ENCODE measurements at places on chromosomes 4 and X.
A peak's percentile ranks its signal among the peaks of the same experiment; 100 is the strongest.

GRCh38 chr4:155524926-155525455, 141.7 kb upstream of the GUCY1A1 start:
- DNase-seq, result no peak

DNA sequence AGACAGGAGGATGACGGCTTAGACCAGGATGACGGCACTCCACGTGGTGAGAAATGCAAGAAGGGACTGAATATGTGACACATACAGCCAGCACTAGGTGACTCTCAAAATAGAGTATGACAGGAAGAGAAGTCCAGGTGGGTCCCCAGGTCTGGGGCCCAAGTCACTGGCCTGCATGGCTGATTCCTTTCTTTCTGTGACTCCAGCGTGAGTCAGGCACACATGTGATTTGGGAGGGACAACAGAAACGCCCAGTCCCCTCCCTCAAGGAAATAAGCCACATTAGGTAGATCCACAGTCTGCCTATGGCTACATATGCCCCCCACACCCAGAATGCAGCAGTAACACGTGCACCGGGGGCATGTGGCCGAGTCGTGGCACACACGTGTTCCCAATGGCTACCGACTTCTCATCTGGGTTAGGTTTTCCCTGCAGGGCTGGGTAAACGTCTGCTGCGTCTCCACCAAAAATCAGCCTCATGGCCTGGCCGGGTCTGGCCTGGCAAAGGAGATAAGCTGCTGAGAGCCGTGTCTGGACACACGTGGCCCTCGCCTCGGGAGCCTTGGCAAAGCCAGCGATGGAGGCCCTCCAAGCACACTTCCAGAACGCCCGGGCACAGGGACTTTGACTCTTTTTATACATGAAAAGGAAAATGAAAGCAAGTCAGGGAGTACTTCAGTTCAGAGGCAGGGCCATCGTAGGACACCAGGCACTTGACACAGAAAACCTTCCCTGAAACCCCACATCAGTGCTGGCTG, 19.3 kb downstream of the SEL1L3 start:
- DNase-seq, result peak; percentile 71

- DNase-seq, result no peak
These were observed 78.7 kb downstream of the WDFY3 start for GRCh38 chr4:84887824-84888223.

DNA sequence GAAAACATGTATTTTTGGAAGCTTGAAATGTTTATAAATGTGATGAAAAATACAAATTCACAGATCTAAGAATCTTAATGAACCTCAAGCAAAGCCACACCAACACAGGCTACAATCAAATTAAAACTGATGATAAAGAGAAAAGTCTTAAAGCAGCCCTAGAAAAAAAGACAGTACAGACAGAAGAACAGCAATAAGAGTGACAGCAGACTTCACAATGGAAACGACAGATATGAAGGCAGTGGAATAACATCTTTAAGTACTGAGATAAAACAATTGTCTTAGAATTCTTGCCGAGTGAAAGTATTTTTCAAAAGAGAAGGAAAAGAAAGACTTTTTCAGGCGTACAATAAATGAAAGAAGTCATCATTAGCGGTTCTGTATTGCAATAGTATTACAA, 423.6 kb upstream of the LCORL start:
- DNase-seq, result no peak

DNA sequence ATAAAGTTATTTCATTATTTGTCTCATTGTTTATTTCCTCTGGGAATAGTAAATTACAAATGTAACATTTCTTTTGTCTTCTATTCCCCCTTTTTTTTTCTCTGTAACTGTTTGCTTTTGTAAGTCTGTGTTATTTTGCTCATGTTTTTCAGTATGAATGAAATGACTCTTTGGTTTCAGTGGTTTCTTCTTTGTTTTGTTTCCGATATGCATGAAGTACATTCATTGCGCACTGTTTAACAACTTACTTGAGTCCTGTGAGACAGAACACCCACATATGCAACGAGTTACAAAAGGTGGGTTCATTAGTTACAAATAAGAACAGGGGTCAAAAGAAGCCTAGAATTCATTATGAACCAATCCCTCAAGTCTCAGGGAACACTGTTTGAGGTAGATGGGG, 175.0 kb upstream of the UGT8 start:
- no peak for DNase-seq

DNA sequence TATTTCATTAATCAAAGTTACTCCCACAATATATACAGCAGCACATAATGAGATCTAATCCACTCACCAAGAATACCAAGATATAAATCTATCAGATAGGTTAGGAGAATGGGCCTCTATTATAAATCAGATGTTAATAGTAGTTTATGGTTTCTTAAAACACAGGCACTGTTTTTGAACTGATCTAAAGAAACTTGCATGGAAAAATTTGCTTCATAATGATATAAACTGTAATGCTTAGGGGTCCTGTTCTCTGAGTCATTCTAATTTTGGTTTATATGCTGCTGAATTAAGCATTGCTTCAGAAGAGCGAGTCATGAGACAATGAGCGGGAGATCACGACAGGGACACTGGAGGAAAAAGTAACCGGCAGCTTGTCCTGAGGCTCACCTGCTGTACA, 113.3 kb upstream of the OTUD4 start:
- DNase-seq, result no peak

- no peak for DNase-seq
These were observed 130.0 kb upstream of the STX18 start for GRCh38 chr4:4671774-4672349.

DNA sequence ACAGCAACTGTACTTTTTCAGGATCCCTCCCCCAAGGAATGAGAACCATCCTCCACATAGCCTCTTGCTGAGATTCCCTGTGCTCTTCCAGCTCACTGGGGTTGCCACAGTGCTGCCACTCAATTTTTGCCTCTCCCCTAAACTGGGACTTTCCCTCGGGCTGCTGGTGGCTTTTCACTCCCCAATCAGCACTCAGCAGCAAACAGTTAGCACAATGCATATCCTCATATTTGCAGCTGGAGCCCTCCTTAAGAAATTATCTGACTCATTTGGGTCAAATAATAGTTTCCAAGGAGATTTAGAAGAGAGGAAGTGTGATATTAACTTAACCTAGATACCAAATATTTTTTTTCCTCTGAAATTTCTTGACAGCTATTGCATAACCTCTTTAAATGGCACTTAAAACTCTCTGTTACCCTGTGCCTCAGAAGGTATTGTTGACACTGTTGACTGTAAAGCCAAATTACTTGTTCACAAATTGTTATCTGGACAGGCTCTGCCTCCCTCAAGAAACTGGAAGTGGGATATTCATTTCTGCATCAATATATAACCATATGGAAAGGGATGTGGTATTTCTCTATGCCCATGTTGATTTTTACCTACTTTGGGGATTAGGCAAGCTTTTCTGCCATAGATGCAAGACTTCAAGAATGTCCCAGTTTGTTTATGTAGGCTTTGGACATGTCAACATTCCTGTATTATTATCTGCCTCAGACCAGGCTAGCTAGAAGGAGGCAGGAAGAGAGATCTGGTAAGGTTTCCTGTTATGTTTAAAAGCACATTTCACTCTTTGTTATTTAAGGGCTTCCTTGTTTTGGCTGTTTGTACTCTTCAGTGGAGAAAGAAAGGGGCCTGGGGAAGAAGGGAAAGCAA, 58.0 kb downstream of the SEPTIN11 start:
- no peak for DNase-seq

DNA sequence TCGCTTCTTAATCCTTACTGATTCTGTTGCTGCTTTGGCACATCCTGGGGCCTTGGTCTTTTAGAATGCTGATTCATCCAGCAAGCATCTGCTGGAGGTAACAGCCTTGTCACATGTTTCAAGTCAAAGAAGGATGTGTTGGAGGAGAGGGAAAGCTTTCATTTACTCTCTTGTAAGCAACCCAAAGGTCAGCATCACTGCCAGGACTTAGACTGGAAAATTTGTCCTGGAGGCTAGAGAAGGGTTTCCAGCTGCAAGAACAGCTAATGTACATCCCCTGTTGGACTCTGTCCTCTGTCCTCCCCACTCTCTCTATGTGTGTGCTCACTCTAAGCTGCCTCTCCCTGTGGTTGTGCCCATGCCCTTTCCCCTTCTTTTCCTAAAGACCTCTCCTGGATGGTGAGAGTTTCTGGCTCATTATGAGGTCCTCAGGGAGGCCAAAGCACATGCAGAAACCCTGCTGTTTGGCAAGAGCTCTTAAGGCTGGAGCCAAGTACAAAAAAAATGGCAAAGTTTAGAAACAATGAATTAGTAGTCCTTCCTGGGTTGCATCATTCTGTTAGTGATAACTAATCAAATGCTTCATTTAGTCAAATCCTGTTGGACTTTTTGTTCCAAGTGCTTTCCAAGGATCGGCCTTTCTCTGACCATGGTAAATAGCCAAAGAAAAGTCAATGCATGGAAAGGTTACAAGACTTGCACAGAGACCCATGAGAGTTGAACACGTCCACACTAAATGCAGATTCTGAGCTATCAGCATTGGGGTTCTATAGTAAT, 13.4 kb upstream of the SRPX start:
- no peak for DNase-seq

- peak; percentile 44 for DNase-seq
These were observed 326.3 kb downstream of the RAPGEF2 start for GRCh38 chr4:159428975-159429692.

- no peak for DNase-seq
These were observed 10.5 kb upstream of the TLR3 start for GRCh38 chr4:186058253-186058979.

GRCh38 chrX:136766785-136767103, 14.0 kb downstream of the ARHGEF6 start:
- no peak for DNase-seq

DNA sequence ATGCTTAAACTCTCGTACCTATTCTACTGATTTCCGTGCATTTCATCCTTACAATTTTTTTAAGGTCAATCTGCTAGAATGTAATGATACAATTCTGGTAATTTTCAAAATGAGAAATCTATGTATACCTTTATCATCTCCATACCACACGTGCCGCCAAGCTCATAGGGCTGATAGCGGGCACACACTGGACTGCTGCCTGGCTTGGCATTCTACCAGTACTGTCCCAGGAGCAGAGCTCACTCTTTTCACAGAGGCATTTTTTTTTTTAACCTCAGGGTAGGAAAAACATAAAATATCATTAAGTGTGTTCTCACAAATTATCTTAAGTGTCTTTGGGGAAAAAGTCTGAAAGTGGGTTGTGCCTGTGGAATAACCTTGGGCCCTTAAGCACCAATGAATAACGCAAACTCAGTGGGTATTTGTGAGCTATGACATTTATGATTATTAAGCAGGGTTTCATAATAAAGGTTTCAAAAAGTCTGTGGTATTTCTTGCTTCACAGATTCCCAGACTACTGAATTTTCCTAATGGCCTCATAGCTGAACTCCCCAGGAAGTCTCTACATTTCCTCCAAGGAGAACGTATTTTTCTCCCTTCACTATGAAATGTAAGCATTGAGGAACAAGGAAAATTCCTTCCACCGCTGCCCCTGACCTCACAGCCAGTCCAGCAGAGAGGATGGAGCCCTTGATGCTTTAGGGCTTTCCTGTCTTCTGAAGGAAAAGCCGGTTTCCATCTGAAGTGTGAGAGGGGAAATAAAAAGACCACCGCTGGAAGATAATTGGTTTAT, 125.2 kb downstream of the ELOVL6 start:
- peak; percentile 27 for DNase-seq

DNA sequence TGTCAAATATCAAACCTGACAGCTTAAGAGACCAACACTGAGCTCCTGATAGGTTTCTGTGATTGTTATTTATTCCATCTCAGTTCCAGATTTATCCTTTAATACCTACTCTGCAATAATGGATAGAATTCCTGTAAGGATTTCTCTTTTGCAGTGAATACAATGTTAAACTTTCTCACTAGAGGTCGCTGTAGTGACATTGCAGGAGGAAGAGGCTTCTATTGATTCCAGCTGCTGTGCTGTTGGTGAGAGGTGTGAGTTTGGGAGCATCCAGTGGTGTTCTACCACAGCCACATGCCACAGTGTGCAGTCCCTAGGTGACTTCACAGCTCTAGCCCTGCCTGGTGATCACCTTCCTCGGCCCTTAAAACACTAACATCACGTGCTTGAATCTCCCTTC, 34.6 kb upstream of the DCAF8L2 start:
- DNase-seq, result no peak

GRCh38 chr4:26753617-26754016, 107.0 kb upstream of the STIM2 start:
- no peak for DNase-seq

- peak; percentile 23 for DNase-seq
These were observed 269.0 kb downstream of the ADGRA3 start for GRCh38 chr4:22246847-22247246.

DNA sequence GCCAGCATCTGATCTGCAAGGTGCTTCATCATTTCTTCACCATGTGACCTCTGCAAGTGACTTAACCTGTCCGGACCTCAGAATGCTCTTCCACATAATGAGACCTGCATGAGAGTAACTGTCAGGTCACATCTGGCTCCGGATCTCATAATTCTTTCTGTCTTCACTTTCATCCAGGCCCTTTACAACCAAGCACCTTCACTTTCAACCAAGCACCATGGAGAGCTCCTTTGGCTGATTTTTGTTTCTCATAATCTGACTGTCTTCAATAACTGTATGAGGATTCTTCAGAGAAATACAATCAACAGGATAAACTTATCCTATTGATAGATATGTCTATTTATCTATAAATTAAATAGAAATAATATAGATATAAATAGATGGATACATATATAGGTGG, 148.1 kb downstream of the VCX3A start:
- no peak for DNase-seq

DNA sequence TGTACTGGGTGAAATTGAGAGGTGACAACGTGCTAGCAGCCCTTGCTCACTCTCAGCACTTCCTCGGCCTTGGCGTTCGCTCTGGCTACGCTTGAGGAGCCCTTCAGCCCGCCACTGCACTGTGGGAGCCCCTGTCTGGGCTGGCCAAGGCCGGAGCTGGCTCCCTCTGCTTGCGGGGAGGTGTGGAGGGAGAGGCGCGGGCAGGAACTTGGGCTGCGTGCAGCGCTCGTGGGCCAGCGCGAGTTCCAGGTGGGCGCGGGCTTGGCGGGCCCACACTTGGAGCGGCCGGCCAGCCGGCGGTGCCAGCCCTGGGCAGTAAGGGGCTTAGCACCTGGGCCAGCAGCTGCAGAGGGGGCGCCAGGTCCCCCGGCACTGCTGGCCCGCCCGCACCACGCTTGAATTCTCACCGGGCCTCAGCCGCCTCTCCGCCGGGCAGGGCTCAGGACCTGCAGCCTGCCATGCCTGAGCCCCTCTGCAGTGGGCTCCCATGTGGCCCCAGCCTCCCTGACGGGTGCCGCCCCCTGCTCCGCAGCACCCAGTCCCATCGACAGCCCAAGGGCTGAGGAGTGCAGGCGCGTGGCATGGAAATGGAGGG, 249.5 kb upstream of the ETNPPL start:
- no peak for DNase-seq

GRCh38 chr4:83905952-83906351, 370.0 kb downstream of the GPAT3 start:
- no peak for DNase-seq

- no peak for DNase-seq
These were observed 267.7 kb upstream of the GALNT7 start for GRCh38 chr4:172900900-172901299.

- no peak for DNase-seq
These were observed 1608.9 kb upstream of the TENM3 start for GRCh38 chr4:180634306-180634705.

DNA sequence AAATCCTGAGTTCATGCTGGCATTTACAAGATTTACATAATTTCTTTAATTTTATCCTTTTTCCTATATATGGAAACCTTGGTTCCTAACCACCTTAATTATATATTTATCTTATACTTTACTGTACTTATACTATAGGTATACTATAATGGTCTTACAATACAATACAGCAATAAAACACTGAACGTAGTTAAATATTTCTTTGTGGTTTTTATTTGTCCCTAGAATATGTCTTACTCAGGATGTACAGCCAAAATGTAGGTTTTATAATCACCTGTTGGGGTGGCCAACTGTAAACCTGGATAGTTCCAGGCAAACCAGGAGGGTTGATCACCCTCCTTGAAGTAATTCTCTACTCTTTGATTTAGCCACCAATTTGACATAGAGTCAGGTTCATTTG, 48.4 kb upstream of the KIT start:
- DNase-seq, result no peak

Measured in cerebellum (tissue), 4 donors.